Fibroblast of skin of left quadriceps (primary cell): ENCODE measurements at places on chromosomes 12 and 14.

DNA sequence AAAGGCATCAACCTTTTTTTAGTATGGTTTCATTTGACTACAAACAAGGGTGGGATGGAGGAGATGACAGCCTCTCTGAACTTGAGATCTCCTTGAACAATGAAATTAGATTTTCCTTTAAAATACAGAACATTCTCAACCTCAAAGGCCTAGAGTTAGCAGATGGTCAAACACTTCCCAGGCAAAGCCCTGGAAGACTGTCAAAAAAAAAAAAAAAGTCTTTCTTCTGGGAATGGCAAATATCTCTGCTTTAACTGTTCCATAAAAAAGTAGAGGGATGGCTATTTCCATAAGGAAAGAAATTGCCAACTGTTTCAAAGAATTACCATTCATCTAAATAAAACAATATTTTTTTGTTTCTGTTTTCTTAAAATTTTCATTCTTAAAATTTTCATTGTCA is 870.8 kb downstream of the GALC start:
- no peak for DNase-seq

GRCh38 chr12:57131896-57132744 is 3.8 kb downstream of the LRP1 start:
- no peak for DNase-seq

DNA sequence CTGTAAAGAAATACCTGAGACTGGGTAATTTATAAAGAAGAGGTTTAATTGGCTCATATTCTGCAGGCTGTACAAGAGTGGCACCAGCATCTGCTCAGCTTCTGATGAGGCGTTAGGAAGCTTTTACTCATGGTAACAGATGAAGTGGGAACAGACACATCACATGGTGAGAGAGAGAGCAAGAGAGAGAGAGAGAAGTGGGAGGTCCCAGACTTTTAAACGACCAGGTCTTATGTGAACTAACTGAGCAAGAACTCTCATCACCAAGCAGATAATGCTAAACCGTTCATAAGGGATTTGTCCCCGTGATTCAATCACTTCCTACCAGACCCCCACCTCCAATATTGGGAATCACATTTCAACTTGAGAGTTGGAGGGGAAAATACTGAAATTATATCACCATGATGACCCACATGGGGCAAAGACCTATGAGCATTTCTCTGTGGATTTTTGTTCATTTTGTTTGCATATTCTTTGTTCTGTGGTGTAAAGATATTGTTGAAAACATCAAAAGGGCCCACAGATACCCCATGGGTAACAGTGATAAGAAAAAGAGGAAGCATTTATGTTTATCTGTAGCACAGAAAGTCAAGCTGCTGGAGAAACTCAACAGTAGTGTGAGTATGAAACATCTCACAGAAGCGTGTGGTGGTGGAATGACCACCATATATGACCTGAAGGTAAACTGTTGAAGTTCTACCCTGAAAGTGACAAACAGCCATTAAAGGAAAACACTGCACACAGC is 135.2 kb upstream of the PDE3A start:
- DNase-seq = no peak

DNA sequence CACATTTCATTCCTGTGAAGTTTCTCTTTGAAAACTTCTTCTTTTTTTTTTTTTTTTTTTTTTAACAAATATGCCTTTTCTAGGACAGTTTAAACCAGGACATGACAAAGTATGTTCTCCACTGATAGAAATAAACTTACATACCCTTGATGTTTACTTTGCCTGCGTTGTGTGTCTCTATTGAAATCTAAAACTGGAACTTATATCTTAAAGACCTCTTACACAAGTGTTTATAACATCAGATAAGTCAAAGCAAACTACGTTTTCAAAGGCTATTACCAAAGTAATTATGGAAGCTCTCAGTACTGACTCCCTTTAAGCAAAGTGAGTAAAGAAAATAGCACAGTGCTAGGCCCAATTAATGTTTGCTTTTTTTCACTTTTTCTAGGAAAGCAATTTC is 30.6 kb upstream of the ISM2 start:
- DNase-seq = no peak

GRCh38 chr14:50362764-50363713 is 33.6 kb downstream of the CDKL1 start:
- no peak for DNase-seq

DNA sequence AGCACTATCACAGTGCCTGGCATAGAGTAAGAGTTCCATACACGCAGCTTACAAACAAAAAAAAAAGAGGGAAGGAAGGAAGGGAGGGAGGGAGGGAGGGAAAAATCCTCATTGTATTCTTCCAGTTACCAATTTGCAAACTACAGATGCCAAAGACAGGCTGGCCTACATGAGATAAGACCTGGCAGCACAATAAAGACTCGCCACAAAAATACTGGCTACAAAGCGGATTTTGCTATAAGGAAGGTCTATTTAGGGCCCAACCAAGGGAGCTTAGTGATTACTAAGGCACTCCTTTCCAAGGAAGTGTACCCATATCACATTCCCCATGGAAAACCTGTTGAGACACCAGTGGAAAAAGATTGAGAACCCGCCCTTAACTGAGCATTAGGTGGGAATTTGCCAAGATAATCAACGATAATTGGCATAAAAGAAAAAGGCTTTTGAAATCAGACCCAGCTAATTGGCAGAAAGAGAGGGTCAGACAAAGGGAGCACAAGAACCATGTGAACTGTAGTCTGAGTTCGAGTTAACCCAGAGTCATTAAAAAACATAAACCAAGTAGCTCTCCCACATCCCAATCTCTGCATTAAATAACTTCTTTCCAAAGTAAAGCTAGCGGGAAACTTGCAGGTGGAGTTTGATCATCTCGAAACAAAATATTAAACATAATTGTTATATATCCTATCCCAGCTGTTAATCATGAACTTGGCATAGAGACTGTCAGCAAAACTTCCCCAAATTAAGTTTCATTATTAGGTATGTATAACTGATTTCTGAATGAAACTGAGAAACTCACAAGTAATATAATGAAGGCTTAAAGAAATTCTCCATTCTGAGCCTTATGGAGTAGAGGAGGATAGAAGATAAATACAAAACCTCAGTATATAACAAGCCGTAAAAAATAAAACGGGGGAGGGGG is 50.1 kb downstream of the PHLDA1 start:
- no peak for DNase-seq

DNA sequence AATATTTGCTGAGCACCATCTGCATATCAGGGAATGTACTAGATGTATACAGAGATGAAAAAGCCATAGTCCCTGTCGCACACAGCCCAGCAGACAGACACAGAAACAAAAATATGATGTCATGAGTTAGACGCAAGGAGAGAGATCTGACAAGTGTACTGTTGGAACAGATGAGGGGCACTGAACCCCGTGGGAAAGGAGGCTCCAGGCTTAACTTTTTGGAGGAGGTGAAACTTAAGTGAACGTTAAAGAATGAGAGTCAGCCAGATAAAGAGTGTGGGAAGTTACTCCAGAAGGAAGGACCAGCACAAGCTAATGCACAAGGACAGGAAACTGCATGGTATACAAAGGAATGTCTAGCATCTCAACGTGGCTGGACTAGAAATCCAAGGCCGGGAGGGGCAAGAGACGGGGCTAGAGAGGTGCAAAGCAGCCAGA is 2.5 kb upstream of the ACTN1 start:
- peak; percentile 39 for DNase-seq

- no peak for DNase-seq
Observed at GRCh38 chr14:68241862-68242487, 422.4 kb downstream of the RAD51B start.

DNA sequence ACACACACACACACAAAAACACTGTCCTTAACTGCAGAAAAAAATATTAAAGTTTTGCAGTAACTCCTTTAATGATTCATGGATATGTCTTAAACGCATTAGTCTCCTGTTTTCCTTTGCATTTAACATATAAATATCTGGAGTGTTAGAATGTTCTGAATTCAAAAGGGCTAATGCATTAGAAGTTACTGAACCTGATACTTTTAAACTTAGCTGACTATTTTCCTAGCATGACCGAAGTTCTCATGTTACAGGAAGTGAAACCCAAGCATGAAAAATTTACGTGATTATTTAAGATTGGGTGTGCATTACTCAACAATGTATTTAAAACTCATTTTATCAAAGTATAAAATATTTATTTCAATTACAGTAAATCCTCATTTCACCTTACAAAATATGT is 791.2 kb downstream of the FLRT2 start:
- DNase-seq = no peak

DNA sequence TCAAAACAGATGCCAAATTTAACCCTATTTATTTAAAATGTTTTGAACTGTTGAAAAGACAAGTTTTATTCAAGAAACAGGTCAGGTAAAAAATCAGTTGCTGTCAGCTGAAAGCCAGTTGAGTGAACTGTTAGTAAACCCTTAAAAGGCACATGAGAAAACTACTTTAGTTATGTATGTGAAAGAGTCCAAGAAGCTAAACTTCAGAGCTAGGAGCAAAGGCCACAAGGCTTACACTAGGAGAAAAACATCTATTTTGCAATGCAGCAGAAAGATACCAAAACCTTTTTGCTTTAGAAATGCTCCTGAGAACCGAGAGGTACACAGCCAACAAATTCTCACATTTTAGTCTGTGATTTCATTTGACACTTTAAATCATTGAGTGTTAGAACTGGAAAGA is 375.2 kb downstream of the FSCB start:
- no peak for DNase-seq

GRCh38 chr12:97813301-97813700 is 350.7 kb downstream of the RMST start:
- no peak for DNase-seq

- DNase-seq = no peak
Observed at GRCh38 chr12:57757771-57758170, 2.9 kb downstream of the MARCHF9 start.

DNA sequence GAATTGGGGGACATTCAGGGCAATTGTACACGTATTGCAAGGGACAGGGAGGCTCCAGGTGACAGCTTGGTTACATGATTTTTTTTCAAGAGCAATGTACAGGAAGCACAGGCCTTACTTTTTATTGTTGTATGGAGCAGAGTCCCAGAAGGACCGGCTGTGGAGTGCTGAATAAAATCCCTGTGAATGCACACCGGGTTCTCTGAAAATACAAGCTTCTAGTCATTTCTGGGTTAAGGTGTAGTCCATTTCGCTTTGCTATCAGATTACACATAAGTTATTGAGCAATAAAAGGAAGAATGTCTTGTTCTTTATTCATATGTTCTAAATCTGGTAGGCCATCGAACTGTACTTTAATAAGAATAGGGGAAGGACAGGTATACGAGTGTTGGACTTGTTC is 52.2 kb downstream of the PDE3A start:
- no peak for DNase-seq

- DNase-seq = peak; percentile 55
Observed at GRCh38 chr12:105409801-105410471, 79.4 kb downstream of the C12orf75 start.

GRCh38 chr14:105891221-105891602 is 364.8 kb downstream of the TMEM121 start:
- DNase-seq = no peak

DNA sequence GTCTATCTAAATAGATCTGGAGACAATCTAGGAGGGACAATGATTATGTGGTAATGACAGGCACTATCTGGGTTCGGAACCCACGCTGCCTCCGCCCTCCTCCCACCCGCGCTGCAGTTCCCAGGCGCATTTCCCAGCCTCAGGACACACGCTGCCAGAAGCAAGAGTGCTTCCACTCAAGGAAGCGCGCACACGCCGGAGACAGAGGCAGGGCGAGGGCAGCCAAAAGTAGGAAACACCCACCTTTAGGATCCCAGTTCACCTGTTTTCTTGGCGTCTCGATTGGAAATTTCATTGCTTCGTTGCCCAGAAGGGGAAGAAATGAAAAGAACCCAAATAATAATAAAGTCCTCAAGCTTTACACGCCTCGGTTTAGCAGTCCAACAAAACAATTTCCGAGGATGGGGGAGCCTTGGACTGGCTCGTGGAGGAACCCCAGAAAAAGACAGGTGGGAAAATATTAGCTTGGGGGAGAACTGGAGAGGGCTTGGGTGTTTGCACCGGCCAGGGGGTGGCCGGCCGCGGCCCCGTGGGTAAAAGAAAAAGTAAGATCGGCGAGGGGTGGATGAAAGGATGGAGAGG is 474 bp downstream of the KCNK10 start:
- DNase-seq = no peak

DNA sequence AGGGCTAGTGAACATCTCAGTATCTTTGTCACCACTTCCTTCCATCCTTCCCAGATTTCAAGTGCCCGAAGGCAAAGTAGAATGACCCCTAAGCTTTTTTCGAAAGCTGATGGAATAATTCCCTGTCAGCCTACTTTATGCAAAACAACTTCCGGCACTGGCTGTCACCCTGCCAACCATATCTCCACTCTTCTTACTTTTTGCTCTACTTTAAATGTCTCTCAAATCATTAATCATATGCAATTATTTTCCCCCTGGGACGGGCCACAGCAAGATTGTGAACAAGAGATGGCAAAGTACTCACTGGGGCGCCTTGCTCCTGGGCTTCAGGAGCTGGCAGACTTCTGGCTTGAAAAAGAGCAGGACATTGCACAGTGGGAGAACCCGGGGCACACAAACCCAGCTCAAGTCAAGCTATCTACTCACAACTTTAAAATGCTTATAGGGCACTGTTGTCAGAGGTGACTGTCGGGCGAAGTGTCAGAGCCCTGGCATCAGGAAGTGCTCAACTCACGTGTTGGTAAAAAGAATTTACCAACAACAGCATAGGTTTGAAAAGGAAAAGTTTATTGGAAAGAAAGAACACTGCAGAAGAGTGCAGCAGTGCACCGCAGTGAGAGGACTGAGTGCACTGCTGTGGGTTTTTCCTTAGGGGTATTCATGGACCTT is 373.5 kb downstream of the PAWR start:
- no peak for DNase-seq

DNA sequence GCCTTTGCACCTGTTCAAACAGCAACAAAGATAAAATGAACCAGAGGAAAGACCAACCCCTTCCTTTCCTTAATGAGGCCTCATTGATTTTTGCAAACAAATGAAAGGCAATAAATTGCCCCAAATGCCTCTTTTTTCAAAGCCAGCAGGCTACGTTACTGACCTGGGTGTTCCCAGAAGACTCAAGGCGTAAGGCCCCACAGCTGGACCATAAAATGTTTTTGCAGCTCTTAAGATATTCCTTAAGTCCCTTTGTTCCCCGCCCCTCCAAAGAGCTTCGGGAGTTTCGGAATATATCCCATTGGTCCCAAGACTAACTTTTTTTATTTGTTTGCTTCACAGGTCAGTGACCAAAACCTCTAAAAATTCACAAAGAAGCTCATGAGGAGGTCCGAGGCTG is 462.9 kb upstream of the PRICKLE1 start:
- no peak for DNase-seq

- DNase-seq = no peak
Observed at GRCh38 chr12:51377099-51377984, 13.9 kb downstream of the GALNT6 start.
